ENCODE measurements at places on chromosomes 11 and 22. TPM values are rescaled to one million over a fixed set of nuclear protein-coding genes. Genes with fewer than 3 reads are reported as not detected.
A peak's percentile ranks its signal among the peaks of the same experiment; 100 is the strongest.

DNA sequence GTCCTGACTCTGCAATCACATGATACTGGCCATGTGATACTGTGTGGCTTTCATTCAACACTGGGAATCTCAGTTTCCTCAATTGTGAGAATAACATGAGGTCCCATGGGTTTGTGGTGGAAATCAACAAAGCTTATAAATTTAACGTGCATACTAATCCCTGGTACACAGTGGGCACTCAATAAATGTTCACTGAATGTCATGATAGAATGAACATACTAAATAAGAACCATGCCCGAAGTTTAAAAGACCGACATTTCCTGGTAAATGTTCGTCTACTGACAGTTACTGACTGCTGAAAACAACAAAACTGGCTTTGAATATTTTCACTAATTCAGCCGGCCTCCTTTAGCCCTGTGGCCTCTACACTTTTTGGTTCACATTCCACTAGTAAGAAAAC is 62.3 kb upstream of the CCT8L2 start:
- DNase-seq, result no peak

- DNase-seq, result peak; percentile 32
Observed at GRCh38 chr11:111603611-111604130, 1.4 kb downstream of the SIK2 start.

DNA sequence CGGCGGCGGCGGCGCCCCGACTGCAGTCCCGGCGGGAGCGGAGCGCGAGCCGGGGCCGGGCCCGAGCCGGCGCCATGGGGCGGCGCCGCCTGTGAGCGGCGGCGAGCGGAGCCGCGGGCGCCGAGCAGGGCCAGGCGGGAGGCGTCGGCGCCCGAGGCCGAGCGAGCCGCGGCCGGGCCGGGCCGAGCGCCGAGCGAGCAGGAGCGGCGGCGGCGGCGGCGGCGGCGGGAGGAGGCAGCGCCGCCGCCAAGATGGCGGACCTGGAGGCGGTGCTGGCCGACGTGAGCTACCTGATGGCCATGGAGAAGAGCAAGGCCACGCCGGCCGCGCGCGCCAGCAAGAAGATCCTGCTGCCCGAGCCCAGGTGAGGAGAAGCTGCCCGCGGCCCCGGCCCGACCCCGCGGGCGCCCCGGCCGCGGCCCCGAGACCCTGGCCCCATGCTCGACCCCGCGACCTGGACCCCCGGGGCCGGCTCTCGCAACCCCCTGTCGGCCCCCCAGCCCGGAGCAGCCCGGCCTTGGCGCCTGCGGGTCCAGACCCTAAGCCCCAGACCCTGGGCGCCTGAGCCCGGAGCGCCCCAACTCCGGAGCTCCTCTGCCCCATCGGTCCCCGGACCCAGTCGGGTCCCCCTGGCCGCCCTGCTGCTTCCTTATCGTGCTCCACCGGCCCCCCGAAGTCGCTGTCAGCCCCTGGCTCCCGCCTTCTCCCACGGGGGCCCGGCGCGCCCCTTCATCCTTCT is at the start of gene GRK2:
Gene GRK2, plus strand, starts transcription at position 25 of the 739 bp plus-strand sequence. Its CDS starts 227 bp downstream, at position 252.
- DNase-seq, result peak; percentile 58

DNA sequence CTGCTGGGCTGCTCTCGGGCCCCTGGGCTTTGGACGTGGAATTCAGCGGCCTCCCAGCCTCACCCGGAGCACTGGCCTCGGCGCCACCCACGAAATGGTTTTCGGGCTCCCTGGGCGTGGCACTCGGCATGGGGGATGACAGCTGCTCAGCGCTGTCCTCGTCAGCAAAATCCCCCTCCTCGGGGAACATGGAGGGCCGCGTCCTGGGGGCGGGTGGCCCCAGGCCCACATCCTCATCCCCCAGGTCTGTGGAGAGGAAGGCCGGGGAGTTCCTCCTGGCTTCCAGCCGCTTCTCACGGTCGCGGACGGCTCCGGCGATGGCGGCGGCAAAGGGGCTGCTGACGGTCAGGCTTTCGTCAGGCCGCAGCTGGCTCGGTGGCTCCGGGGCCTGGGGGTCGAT is 88.4 kb downstream of the CTTN start:
- no peak for DNase-seq

GRCh38 chr11:112498701-112499100 is 238.0 kb upstream of the PLET1 start:
- DNase-seq, result no peak

- DNase-seq, result no peak
Observed at GRCh38 chr22:20965104-20965887, 1.8 kb upstream of the AIFM3 start.

DNA sequence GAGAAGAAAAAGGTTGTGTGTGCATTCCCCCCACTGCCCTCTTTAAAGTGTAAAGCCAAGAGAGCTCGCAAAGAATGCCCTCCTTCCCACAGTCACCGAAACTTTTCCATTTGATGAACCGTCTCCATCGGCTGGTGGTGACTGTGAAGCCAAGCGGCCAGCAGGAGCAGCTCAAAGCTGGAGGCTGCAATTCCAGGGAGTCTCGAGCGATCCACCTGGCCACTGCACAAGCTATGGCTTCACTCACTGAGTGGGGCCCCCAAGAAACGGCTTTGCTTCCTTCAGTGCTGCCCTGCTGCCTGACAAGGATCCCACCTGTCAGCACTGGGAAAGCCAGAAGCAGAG is 117.7 kb downstream of the ABTB2 start:
- DNase-seq, result no peak

DNA sequence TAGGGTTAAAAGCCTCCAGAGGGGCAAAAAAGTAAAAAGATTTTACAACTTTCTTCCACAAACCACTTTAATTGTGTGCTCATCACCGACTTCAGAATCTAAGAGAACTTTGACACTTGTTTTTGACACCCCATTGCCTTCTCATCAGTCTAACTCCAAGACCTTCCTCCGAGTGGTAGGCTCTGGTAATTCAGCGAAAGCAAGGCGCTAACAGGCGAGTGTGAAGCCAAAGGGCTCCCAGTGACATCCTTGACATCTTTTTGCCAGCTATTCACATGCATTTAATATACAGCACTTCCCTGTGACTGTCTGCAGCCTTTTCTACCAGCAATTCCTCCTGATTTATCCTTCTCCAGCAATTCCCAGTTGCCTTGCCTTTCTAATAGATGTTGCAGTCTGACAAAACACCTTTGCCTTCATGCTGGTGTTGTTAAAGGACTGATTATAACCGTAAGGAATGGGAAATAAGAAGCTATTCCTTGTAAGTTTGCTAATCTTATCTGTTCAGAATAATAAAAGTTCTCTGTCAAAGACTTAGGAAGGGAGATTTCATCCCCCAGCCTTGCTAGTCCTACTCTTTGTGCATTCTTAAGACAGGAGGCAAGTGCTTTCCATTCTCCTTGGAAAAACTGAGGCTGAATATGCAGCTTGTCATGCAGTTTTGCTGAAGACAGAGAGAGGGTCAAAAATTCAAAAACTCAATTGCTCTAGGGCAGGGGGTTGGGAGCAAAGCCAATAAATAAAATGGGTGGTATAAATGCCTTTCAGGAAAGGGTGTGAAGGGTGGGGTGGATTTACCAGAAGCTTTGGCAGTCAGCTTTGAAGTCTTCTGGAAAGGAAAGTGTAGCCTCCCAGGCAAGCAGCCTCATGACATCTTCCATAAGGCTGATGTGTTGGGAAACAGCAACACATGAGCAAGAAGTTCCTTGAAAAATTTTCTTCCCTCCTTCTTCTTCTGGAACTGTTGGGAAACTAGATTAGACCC is 39.1 kb downstream of the SNX19 start:
- no peak for DNase-seq

DNA sequence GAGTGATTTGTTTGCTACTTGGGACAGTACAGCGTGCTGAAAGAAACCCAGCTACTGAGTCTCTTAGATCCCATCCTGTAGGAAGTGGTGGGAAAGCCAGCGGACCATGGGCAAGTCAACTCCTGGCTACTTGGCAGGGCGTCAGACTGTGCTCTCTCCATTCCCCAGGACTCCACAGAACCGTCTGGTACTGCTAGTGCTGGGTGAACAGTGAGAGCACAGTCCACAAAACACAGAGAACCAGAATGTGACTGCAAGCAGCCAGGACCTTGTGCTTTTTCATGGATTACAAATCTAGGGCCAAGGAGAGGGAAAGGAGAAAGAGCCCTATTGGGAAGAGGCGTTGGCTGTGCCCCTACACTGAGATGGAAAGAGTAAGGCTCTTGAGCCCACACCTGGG is 10.2 kb downstream of the BID start:
- DNase-seq, result no peak

GRCh38 chr22:46060292-46061123 is 83.5 kb upstream of the WNT7B start:
- no peak for DNase-seq

DNA sequence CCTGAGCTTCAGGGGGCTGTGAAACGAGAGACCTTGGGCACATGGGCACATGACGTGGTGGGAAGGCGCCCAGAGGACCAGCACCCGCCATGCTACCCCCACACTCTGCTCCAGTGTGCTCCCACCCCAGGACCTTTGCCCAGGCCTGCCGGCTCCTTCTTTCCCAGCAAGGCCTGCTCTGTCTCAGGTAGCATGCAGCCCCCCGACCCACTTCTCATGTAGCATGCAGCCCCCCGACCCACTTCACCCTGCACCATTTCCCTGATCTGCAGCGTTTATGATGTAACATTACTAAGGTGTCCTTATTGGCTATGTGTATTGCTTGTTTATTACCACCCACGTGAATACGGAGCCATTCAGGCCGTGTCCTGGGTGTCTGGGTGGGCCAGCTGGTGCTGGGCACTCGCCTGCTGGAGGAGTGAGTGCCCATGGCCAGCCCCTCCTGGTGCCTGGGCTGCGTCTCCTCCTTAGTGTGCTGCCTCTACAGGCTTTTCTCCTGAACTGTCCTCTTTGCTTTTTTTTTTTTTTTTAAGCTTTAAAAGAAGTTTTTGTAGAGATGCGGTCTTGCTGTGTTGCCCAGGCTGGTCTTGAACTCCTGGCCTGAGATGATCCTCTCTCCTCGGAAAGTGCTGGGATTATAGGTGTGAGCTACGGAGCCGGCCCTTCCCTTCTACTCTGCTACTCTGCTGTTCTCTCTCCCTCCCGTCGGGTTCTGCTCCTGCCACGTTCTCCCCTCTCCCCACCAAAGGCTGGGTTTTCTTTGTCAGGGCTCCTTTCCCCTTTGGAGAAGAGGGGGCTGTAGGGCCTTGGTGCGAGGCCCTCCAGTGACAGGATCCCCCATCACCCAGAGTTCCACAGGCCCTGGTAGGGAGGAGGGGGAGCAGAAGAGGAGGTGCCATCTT is 29.4 kb downstream of the LRP5 start:
- no peak for DNase-seq

DNA sequence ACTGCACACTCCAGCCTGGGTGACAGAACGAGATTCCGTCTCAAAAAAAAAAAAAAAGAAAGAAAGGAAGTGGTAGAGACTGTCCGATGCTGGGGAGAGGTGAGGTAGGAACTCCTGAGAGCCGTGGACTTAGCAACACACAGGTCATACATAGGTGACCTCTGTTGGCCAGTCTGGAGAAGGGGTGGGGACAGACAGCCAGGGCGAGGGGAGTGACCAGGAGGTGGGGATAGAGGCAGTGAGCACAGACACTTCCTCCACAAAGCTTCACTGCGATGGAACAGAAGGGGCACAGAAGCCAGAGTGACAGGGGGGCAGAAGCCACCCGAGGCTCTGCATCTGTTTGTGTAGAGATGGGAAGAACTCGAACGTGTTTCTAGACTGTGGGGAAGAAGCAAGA is 47.1 kb downstream of the MYH9 start:
- no peak for DNase-seq

DNA sequence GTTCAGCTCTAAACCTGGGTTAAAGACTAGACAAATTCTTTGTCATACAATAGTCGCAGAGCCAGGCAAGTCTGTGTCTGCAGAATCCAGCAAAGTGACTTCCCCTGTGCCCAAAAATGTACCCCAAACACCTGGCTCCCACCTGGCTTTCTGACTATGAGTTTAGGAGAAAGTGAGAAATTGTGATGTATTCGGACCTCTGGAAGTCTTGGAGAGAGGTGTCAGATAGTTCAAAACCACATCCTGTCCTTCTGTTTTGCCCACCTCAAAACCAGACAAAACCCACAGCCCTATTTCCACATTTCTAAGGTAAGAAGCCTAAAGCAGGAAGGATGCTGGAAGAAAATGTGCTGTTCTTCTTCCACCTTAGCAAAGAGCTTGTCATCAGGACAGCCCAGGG is 63.8 kb upstream of the CLMP start:
- no peak for DNase-seq

GRCh38 chr22:37193629-37194191 is 5.7 kb upstream of the C1QTNF6 start:
- peak; percentile 35 for DNase-seq

DNA sequence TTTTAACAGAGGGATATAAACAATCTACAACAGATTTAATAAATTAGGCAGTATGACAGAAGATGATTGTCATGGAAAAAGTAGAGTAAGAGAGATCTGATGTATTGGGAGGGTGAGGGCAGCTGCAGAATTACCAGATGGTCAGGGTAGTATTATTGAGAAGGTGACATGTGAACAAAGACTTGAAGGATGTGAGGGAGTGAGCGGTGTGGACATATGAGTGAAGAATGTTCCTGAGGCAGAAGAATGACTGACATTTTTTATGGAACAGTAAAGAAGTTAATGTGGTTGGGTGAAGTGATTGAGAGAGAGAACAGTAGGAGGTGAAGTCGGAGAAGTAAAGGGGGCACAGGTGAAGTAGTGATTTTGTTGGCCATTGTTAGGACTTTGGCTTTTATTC is 42.4 kb upstream of the HIPK3 start:
- no peak for DNase-seq

- DNase-seq, result no peak
Observed at GRCh38 chr11:59427068-59427382, 812 bp upstream of the OR5A2 start.

- no peak for DNase-seq
Observed at GRCh38 chr11:127723714-127724113, 723.1 kb upstream of the KIRREL3 start.

DNA sequence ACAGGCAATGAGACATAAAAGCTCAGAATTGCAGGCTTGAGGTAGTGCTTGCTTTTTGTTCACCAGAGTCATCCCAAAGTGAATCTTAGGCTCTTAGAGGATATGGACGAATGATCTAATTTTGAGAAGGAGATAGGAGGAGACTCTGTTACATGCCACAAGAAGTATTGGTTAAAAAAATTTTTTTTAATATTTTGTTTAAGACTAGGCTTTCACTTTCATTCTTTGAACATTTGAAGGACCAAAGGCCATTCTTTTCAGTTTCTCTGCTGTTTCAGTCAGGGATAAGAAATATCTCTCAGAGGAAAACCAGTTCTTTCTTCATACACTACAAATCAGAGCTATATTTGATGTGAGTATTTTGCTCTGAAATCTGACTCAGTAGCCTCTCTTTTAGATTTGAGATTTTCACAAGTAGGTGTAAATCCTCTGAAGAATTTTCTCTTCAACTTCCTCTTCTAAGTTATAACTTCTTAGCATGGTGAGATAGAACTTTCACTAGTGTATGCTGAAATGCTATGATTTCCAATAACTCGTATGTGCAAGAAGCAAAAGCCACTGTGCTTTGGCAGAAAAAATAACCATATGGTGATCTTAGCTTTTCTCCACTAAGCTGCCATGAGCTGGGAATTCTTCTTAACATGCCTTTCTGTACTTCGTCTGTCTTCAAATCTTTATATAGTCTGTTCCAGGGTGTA is 24.1 kb upstream of the FAM181B start:
- no peak for DNase-seq

The OR51I1 gene
- total RNA-seq, result not detected

The MTFP1 gene
- 5.7 TPM for total RNA-seq

The DMC1 gene
- total RNA-seq, result 3.9 TPM

The APOL1 gene
- total RNA-seq, result 7.9 TPM

The PITPNB gene
- total RNA-seq, result 52.1 TPM

The CD3G gene
- total RNA-seq, result 1.1 TPM

The C11orf86 gene
- not detected for total RNA-seq

Data from tongue (tissue), 3 donors.